ENCODE measurements at places on chromosomes 2 and 18.

- DNase-seq: no peak
These were observed 744.8 kb upstream of the ID2 start for GRCh38 chr2:7937082-7937481.

DNA sequence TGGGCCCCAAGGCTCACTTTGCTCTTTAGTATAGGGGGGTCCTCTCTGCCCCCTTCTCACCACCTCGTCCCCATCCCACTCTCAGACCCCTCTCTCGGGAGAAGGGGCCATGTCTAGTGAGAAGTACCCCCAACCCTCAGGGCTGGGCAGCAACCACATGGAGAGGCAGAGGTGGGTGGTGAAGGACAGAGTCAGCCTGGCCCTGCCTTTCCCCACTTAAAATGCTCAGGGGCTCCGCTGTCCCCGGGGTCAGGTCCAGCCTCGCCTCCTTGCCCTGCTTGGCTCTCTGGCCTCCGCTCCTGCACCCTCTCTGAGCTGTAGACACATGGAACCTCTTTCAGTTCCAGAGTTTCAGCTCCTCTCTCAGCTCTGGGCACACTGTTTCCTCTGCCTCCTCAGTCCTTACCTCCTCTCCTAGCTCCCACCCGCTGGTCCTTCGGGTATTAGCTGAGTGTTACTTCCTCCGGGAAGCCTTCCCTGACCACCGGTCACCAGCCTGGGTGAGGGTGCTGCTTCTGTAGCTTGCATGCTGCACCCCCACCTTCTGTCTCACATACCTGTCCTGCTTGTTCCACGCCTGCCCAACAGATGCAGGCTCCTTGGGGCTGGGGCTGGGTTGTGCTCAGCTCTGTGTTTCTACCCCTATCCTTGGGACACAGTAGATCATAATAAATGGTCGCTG is 79.5 kb upstream of the OTOF start:
- DNase-seq: no peak

DNA sequence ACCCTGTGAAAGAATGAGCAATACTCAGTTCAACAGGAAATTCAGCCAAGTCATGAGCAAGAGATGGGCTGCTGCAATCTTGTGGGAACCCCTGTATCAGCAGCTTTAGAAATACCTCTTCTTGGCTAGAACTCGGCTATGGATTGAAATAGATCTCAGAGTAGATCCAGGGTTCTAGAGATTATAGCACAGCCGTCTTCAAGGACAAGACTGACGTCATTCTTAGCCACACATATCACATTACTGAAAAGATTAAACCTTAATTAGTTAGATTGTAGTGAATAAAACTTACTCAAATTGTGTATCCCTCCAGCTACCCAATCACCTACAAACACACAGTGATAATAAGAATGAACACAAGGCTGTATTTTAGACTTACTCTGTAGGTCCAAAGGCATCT is 776.4 kb downstream of the EPHA4 start:
- no peak for DNase-seq

GRCh38 chr2:41779888-41780287 is 267.9 kb upstream of the PKDCC start:
- DNase-seq: no peak

DNA sequence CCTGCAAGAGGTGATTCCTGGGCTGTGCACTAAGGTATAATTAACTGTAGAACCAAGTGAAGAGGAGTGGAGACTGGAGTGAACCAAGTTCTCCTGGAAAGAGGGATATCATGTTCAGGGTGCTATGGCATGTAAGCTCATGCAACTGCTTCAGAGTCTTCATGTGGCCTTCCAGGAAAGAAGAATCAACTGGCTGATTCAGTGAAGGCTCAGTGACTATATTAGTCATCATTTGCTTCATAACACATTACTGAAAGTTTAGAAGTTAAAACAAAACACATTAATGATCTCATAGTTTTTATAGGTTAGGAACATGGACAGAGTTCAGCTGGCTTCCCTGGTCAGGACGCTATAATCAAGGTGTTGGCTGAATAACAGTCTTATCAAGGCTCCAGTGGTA is 1200.8 kb upstream of the GYPC start:
- no peak for DNase-seq
